Naive B cell (primary cell): ENCODE measurements at places on chromosomes 16 and 17.

DNA sequence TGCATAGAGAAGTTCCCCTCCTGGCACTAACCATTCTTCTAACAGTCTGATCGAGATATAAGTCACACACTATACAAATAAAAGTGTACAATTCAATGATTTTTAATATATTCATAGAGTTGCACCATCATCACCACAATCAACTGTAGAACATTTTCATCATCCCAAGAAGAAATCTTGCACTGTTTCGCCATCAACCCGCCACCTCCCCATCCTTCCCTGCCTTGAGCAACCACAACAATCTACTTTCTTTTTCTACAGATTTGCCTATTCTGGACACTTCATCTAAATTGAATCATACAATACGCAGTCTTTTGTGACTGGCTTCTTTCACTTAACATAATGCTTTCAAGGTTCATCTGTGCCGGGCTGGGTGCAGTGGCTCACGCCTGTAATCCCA is 33.0 kb upstream of the GUCY2D start:
- H3K27me3 ChIP-seq = peaks cover 28% of the 10 kb centered on the region
- H3K36me3 ChIP-seq = peaks cover 3% of the 10 kb centered on the region
- DNase-seq = no peak
- H3K4me1 ChIP-seq = no peaks in the 10 kb centered on the region
- H3K4me3 ChIP-seq = no peak overlapping the region
- no peak overlapping the region for H3K27ac ChIP-seq

DNA sequence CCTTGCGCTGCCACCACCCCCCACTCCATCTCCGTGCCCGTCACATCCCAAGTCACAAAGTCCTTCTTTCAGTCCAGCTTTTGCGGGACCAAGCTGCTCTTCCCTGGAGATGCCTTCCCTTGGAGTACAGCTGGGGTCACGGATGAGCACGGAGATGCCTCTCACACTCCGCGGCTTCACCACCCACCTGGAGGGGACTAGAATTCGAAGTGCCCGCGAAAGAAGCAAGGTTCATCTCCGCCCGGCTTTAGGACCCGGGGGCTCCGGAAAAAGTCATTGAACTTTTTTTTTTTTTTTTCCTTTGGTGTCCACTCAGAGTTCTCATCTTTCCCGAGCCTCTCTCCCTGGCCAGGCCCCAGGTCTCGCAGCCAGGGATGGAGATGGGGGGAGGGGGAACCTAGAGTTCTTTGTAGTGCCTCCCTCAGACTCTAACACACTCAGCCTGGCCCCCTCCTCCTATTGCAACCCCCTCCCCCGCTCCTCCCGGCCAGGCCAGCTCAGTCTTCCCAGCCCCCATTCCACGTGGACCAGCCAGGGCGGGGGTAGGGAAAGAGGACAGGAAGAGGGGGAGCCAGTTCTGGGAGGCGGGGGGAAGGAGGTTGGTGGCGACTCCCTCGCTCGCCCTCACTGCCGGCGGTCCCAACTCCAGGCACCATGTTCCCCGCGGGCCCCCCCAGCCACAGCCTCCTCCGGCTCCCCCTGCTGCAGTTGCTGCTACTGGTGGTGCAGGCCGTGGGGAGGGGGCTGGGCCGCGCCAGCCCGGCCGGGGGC is at the start of gene FKBP10:
TSS of gene FKBP10 (plus strand) at position 624 of the 771 bp plus-strand sequence. CDS start at position 655, 31 bp downstream.
- H3K4me3 ChIP-seq = peak within 1 kb of the TSS; percentile 93
- no peak within 1 kb of the TSS for H3K27ac ChIP-seq
- DNase-seq = no peak
- H3K27me3 ChIP-seq = peaks cover 38% of the 10 kb centered on the region

DNA sequence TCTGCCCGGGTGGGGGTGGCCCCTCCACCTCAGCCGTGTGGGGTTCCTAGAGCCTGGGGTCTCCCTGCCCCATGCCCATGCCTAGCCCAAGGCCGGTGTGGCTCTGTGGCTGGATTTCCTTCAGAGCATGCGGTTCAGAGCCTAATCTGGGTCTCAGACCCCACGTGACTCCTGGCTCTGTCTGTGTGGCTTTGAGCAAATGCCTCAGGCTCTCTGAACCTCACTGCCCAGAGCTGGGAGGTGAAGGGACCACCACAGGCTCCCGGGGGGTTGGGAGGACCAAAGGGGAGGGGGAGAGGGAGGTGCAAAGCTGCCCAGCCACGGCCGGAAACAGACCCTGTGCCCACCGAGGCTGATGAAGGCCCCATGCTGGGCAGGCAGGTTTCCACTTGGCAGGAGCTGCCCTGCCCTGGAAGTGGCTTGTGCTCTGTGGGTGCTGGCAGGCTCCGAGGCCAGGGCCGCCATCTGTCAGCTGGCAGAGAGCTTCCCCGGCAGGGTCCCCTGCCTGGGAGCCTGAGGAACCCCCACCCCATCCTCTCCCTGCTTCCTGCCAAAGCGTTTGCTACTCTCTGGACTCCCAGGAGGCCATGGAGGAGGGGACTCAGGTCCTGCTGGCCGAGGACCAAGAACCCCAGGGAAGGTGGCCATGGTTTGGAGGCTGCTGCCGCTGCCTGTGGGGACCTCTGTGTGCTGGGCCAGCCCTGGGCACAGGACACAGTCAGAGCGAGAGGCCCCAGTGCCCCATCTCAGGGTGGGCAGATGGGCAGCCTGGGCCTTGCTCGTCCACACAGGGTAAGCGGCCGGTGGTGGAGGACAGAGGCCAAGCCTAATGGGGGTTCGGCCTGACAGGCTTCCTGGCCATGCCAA is 4.0 kb downstream of the CDH15 start:
- H3K27me3 ChIP-seq = no peaks in the 10 kb centered on the region
- H3K36me3 ChIP-seq = no peaks in the 10 kb centered on the region
- peaks cover 5% of the 10 kb centered on the region for H3K4me1 ChIP-seq
- no peak for DNase-seq
- H3K4me3 ChIP-seq = no peak overlapping the region
- no peak overlapping the region for H3K27ac ChIP-seq

DNA sequence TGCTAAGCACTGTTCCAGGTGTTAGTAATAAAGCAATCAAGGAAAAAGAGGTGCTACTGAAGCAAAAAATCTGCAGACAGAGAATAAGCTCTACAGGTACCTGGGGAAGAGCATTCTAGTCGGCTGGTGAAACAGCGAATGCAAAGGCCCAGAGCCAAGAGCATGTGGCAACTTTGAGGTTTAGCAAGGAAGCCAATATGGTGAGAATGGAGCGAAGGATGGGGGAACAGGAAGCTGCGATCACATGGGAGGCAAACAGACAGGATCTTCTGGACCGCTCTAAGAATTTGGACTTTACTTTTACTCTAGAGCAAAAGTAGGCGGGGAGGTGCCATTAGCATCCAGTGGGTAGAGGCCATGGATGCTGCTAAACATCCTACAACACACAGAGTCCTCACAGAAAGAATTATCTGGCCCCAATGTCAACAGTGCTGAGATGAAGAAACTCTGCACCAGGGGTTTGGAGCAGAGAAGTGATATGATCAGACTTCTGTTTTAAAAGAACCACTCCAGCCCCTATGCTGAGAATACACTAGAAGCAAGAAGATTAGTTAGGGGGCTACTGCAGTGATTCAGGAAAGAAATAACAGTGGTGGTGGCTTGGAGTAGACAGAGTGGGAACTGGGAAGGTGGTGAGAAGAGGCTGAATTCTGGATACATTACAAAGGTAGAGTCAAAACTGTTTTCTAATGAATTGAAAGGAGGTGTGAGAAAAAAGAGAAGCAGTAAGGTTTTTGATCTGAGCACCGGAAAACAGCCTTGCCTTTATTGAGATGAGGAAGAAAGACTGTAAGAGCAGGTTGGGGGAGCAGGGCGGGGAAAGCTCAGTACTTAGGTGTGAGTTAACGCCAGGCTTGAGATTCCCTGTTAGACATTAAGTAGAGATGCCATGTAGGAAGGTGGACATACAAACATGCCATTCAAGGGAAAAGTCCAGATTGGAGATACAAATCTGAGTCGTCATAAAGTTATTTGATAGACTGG is 11.0 kb downstream of the EFTUD2 start:
- H3K27me3 ChIP-seq = no peaks in the 10 kb centered on the region
- H3K4me1 ChIP-seq = peaks cover 4% of the 10 kb centered on the region

DNA sequence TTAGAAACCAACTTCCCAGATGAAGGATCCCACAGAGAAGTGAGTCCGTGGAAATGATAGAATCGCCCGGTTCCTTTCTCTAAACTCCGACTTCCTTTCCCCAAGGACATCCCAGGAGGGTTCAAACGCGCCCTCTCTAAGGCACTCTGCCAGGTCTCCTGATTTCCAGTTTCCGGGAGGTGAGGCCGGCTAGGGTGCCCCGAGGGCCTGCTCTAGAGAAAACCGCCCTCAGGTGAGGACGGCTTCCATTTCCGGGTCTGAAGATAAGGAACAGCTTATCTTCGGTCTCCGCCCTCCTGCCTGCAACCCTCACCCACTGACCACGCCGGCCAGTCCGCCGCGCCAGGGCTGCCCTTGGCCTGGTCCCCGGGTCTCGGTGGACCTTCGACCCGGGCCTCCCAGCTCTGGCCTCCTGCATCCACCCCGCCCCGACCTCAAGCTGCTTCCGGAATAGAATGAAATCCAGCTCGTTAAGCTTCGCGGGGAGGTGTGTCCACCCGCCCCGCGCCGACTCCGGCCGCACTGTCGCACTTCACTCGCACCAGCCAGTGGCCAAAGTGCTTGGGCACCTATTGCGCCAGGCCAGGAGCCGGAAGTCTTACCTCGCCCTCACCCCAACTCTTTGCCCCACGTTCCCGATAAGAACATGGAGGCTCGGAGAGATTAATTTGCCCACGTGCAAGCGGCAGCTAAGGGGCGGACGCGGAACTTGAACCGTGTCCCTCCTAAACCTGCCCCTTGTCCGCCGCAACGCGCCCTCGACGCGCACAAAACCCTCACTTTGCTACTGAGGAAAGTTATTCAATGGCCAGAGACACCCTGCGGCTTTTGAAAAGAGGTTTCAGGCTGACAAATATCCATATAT is 836 bp upstream of the MMP15 start:
- H3K27ac ChIP-seq = no peak overlapping the region
- no peak for DNase-seq
- H3K27me3 ChIP-seq = peaks cover 29% of the 10 kb centered on the region
- H3K36me3 ChIP-seq = no peaks in the 10 kb centered on the region
- H3K4me3 ChIP-seq = peak overlapping the region; percentile 78

GRCh38 chr17:49890852-49891251 is 43.0 kb upstream of the TAC4 start:
- H3K4me1 ChIP-seq = no peaks in the 10 kb centered on the region
- peaks cover 41% of the 10 kb centered on the region for H3K27me3 ChIP-seq
- no peak overlapping the region for H3K4me3 ChIP-seq
- no peak overlapping the region for H3K27ac ChIP-seq
- DNase-seq = no peak
- H3K36me3 ChIP-seq = no peaks in the 10 kb centered on the region

GRCh38 chr16:16988963-16989362 is 481.8 kb downstream of the XYLT1 start:
- H3K27ac ChIP-seq = no peak overlapping the region
- H3K27me3 ChIP-seq = no peaks in the 10 kb centered on the region

- DNase-seq = no peak
- H3K4me3 ChIP-seq = no peak overlapping the region
- no peak overlapping the region for H3K27ac ChIP-seq
- peaks cover 38% of the 10 kb centered on the region for H3K27me3 ChIP-seq
- H3K36me3 ChIP-seq = peaks cover 11% of the 10 kb centered on the region
- H3K4me1 ChIP-seq = peaks cover 18% of the 10 kb centered on the region
Observed at GRCh38 chr17:38448208-38448771, 20.0 kb downstream of the ARHGAP23 start.

GRCh38 chr17:75854101-75854748 is 910 bp downstream of the WBP2 start:
- H3K4me1 ChIP-seq = peaks cover 20% of the 10 kb centered on the region
- H3K27ac ChIP-seq = no peak overlapping the region
- no peak overlapping the region for H3K4me3 ChIP-seq
- no peaks in the 10 kb centered on the region for H3K36me3 ChIP-seq
- H3K27me3 ChIP-seq = no peaks in the 10 kb centered on the region

GRCh38 chr16:12729448-12729847 is 74.2 kb downstream of the CPPED1 start:
- DNase-seq = no peak
- no peak overlapping the region for H3K4me3 ChIP-seq
- no peaks in the 10 kb centered on the region for H3K27me3 ChIP-seq
- H3K27ac ChIP-seq = no peak overlapping the region
- H3K4me1 ChIP-seq = no peaks in the 10 kb centered on the region

GRCh38 chr17:51121620-51122472 is 1.2 kb upstream of the SPAG9 start:
- no peaks in the 10 kb centered on the region for H3K27me3 ChIP-seq
- no peaks in the 10 kb centered on the region for H3K36me3 ChIP-seq
- H3K4me3 ChIP-seq = peak overlapping the region; percentile 90

GRCh38 chr16:83494459-83494858 is 313.3 kb upstream of the HSBP1 start:
- no peak overlapping the region for H3K4me3 ChIP-seq
- no peaks in the 10 kb centered on the region for H3K36me3 ChIP-seq
- no peak overlapping the region for H3K27ac ChIP-seq
- no peak for DNase-seq
- no peaks in the 10 kb centered on the region for H3K4me1 ChIP-seq

DNA sequence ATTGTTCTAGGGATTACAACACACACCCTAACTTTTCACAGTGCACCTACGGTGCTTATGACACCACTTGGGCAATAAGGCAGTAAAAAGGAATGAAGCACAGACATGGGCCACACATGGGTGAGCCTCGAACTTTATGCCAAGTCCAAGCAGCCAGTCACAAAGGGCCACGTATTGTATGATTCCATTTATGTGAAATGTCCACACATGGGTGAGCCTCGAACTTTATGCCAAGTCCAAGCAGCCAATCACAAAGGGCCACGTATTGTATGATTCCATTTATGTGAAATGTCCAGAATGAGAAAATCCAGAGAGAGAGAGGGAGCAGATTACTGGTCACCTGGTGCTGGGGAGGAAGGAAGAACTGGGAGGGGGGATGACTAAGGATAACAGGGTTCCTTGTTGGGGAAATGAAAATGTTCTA is 22.2 kb downstream of the RMI2 start:
- peaks cover 56% of the 10 kb centered on the region for H3K4me1 ChIP-seq
- no peak for DNase-seq
- H3K27ac ChIP-seq = no peak overlapping the region
- peaks cover 17% of the 10 kb centered on the region for H3K27me3 ChIP-seq
